ENCODE measurements at places on chromosomes 6 and 20.

- DNase-seq = no peak
Measured at GRCh38 chr20:2865630-2866029, 7.7 kb upstream of the PTPRA start.

DNA sequence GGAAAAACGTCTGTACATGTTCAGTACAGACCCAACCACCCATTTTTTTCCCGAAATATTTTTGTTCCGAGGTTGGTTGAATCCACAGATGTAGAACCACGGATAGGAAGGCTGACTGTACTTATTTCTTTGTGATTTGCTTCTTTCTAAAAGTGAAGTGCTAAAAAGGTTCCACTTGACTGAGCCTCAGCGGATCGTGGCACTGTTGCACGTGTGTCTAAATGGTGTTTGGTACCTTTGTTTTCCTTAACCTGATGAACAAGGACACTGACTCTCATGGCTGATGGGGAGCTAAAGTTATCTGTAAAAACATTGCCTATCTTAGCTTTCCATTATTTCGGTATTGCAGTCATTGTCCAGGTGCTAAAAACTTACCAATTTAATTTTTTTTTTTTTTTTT, 6.2 kb downstream of the BPHL start:
- DNase-seq = no peak

GRCh38 chr6:137999815-138000214, 107.4 kb downstream of the PERP start:
- no peak for DNase-seq

DNA sequence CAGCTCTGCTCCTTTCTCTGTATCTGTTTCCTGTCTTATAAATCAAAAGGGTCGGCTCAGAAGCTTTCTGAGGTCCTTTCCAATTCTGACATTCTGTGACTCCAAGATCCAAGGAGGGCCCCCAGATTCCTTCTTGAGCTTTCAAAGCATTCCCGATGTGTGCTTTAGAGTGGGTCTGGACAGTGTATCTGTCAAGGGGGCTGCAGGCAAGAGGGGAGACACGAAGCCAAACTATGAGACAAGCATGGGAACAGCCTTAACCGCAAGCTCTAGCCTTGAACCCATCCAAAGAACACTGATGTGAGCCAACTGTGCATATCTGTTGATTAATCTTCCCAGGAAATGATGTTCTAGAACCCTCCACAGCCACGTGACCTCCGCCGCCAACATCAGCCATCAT, 73.8 kb downstream of the TSHZ2 start:
- DNase-seq = no peak

DNA sequence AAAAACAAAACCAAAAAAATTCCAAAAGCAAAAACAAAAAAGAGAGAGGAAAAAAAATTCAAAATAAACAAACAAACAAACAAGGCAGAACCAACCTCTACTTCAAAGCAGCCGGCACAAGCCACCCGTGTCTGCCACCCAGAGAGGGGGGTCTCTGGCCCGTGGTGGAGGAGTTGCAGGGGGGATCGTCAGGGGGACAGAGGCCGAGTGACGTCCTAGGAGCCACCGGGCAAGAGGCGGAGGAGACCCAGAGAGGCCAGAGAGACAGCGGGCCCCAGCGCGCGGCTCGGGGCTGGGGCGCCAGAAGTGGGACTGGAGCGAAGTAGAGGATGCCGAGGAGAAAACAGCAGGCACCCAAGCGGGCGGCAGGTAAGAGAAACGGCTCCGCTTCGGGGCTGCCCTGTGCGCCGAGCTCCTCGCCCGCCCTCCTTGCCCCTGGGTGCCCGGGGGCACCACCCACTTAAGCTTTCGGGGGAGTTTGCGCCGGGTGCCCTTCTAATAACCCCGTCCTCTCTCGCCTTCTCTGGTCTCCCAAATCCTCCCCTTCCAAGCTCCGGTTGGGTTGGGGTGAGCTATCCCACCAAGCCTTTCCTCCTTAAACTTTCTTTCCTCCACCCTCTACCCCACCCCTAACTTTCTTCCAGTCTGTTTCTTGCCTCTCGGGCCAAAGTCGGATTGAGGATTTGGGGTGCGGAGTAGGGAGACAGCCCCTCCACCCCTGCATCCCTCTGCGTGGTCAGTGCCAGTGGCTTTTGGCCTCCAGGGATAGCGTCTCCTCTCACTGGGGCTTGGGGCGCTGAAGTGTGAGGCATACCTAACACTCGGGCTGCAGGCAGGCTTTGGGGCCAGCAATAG, 1.0 kb downstream of the TSHZ2 start:
- no peak for DNase-seq

DNA sequence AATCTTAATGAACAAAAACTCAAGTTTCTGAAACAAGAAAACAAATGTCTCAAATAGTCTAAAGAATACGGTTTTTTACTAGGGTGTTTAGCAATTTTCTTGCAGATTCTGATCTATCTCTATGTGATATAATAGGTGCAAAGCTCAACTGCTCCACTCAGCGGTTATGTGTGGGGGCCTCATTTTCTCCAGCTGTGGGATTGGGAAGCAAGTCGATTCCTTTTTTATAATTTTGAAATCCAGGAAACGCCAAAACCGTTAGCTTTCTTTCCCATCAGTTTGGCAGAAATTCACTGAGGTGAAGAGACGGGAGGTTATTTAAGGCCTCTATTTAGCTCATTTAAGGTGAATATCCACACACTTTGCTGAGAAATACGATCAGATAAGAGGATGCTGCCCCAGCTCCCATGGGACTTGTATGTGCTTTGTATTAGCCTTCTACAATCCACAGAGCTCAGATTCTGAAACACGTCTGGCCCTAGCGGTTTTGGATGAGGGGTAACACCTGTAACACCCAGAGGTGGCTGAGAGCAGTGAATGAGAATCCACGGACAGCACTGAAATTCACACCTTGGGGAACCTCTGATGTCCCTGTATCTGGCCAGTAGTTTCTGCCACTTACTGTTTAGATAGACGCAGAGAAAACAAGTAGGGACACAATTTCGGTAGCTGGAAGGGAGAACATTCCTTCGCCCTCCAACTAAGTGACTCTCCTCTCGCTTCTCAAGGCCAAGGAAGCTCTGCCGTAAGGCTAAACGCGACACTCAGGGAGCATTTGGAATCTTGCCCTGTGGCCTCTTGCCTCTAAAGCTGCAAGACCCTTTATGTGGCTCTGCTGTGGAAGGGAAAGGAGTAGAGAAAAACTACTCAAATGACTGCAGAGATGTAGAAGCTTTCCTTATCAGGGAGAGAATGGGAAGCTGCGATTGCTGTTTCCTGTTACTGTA, 6.5 kb upstream of the BCAS4 start:
- no peak for DNase-seq

DNA sequence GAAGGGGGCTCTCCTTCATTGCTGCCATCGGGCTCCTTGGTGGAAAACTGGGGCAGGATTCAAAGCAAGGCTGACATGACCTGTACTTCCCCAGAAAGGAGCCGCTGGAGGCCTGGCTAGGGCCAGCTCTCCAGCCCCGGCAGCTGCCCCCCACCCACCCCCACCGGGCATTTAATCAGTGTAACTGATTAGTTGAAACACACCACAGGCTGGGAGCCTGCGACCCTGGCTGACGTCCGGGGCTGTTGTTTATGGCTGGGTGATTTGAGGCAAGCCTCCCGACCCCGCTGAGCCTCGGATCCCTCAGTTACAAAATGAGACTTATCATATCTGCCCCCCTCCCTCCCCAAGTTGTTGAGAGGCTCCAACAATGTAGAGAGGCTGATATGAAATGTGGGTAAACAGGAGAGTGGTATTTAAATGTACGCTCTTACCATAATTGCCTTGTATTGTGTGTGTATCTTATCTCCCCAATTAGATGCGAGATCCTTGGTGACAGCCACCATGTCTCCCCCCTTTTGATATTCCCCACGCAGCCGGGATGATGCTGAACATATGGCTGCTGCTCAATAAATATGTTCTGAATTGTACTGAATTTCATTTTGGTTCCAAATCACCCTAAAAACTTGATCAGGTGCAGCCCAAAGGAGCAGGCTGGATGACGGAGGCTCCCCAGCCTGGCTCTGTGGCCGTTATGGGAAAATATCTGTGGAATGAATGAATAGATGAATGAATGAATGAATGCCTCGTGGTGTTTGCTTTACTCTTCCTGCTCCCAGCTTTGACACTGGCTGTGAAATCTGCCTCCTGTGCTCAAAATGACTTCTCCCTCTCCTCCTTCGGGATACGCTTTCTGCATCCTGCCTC, 31.8 kb upstream of the APCDD1L start:
- no peak for DNase-seq

GRCh38 chr6:118771253-118771652, 119.9 kb upstream of the CEP85L start:
- DNase-seq = no peak

DNA sequence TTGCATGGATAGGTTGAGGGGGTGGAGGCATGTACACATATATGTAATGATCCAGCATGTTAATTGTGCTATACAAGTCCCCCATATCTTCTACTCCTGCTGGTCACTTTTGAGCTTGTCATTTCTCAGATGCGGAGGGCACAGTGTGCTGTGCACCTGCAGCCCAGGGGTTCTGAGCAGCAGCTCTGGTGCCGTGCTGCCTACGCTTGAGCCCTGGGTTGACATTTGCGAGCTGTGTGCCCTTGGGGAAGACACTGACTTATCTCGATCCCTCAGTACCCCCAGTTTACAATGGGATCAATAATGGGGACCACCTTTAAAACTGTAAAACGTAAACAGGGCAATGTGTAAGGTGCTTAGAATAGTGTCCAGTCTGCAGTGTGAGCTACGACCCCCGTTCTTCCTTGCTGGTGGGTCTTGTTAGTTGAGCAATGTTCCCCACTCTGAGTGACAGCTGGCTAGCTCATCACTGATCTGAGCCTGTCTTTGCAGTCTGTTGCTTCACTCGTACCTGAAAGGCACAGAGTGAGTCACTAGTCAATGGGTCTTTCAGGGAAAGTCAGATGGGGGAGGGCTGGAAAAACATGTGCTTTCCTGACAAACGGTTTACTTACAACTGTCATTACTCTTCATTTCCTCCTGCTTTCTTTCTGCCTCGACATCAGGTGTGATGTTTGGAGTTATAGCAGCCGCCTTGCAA, 91.7 kb downstream of the SLC2A10 start:
- DNase-seq = no peak

- no peak for DNase-seq
Measured at GRCh38 chr6:139457476-139457875, 83.0 kb upstream of the CITED2 start.

GRCh38 chr6:3372184-3372846, 84.5 kb downstream of the SLC22A23 start:
- DNase-seq = no peak

GRCh38 chr6:33095681-33096080, 19.9 kb downstream of the HLA-DPB1 start:
- DNase-seq = no peak

DNA sequence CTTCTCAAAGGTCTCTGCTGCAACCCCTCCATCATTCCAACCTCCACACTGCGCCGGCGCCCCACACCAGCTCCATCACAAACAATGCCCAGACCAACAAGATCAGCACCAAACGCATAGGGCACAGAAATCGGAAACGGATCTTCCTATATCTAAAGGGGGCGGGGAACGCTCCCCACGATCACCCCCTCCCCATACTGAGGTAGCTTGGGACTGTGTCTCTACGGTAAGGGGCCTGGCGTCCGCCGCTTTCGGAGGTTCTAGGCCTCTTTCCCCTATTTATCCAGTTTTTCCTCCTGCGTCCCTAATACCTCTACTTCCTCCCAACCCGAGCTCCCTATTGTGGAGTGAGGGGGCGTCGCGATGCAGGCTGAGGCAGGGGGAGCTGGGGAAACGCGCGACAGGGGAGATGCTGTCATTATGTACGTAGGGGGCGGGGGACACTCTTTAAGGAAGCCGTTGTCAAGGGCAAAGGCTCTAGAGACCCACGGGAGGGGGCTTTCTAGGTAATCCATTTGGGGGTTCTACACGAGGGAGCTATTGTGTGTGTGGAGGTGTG, 909 bp downstream of the DNAAF9 start:
- no peak for DNase-seq

- no peak for DNase-seq
Measured at GRCh38 chr6:157096522-157096921, 226.8 kb downstream of the TMEM242 start.

- DNase-seq = no peak
Measured at GRCh38 chr20:17556837-17557674, 12.8 kb upstream of the DSTN start.

GRCh38 chr6:131061041-131061750, 1.8 kb downstream of the EPB41L2 start:
- DNase-seq = no peak

DNA sequence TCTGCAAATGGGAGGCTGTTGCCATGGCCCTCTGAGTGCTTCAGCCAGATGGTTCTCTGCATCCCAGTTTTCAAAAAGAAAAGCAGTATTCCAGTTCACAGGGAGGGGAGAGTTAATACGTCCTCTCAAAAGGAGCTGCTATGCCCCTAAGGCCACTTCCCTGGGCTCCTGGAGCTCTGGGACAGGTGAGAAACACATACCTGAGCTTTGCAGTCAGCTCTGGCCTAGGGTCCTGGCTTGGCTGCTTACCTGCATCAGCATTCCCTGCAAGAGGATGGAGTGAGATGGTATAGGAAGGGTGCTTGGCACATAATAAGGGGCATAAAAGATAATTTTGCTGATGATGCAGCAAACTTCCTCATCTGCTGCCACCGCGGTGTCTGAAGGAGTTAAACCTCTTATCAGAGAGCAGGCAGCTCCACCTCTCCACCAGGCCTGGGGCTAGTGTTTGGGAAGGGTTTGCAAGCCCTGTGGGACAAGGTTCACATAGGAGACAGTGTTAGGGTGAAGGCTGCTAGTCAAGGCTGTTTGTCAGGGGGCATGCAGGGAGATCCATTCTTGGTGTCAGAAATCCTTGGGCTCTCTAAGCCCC, 62.7 kb downstream of the SLC24A3 start:
- no peak for DNase-seq

- peak; percentile 16 for DNase-seq
Measured at GRCh38 chr6:43454696-43455530, 435 bp downstream of the DLK2 start.

- DNase-seq = no peak
Measured at GRCh38 chr6:63121166-63121565, 90.1 kb upstream of the FKBP1C start.

DNA sequence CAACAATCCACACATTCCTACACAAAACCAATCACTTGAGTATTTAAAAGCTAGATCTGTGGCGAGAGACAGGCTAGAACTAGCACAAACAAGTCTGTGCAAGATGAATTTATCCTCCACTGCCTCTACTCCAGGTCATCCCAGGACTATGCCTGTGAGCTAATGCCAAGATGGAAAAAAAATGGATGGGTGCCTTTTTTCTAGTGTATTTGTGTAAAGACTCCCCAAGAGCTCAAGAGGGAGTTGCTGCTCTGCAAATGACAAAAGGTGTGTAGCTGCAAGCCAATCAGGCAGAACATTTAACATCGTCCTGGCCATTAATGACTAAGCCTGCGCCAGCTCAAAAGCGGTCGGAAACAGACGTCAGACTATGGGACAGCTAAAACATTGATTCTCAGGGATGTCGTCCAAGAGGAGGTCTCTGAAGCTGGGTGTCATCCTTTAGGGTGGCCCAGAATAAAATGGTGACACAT, 21.9 kb downstream of the ATXN1 start:
- DNase-seq = no peak

DNA sequence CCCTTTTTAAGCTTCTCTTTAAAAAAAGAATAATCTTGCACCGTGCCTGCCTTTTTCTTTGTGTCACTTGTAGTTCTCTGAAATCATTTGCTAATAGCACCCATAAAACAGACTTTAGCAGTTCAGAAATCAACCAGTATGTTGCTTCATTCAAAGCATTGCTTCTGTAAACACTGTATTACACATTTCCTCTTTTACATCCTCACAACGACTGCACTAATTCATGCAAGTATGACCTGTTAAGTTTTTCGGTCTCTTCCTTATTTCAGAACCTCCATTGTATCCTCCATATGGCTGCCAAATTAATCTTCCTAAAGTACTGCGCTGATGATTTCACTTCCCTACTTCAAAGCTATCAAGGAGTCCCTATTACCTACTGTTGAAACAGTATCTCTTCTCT, 142.9 kb upstream of the RNF217 start:
- DNase-seq = no peak

Data from stimulated activated CD4-positive, alpha-beta T cell treated with anti-CD3 and anti-CD28 coated beads, Interleukin-12 subunit alpha, Interleukin-12 subunit beta, amount 100 ng/mL, for 48 hours (primary cell).